Vagina (tissue), 2 donors: ENCODE measurements at places on chromosomes 4 and X. TPM values are rescaled to one million over a fixed set of nuclear protein-coding genes. Genes with fewer than 3 reads are reported as not detected.

GRCh38 chrX:43969504-43970501, 3.4 kb downstream of the NDP start:
- no peak for DNase-seq

VCX3B gene
- total RNA-seq, result not detected

GRCh38 chr4:73103799-73104503, 34.4 kb upstream of the COX18 start:
- no peak for DNase-seq

DNA sequence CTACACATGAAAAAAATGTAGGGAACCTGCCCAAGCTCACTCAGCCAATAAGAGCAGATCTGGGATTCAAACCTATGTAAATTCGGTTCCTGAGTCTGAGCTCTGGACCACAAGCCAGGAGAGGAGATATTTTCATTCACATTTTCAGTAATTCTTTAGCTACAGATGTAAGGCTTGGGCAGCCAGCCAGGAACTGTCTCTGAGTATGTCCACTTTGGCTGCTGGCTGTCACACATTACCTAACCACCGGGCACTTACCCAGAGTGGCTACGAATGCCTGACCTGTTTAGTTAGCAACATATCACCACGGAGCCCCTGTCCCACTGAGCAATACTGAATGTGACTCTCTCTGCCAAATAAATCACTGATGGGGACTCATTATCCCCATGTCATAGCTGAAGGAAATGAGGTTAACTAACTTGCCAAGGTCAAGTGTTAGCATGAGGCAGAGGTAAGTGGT, 15.3 kb downstream of the USP46 start:
- DNase-seq, result no peak

CENPI gene
- total RNA-seq, result 1.2 TPM

DNA sequence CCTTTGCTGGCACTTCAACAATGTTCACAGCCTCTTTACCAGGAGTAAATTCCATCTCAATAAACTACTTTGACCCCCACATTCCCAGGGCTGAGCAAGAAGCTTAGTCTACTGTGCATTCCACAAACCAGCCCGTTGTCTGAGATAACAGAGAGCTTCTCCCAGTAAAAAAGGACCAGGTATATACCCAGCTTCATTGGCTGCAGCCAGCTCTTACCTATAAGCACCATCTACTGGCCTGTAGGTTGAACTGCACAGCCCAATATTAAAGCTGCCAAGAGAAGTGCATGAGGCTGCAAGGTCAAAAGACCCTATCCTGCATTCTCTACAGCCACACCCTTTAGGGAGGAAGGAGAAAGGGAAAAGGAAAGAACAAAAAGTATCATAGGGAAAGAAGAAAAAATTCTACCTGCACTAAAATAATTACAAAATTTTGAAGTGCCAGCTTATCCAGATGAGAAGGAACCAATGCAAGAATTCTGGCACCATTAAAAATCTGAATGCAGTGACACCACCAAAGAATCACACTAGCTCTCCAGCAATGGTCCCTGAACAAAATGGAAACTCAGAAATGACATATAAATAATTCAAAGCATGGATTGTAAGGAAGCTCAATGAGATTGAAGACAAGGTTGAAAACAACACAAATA, 45.7 kb upstream of the INTU start:
- no peak for DNase-seq

NHSL2 gene
- total RNA-seq, result 12.3 TPM

GAB3 gene
- total RNA-seq, result 7.6 TPM

GRK4 gene
- 2.7 TPM for total RNA-seq

PCDH7 gene
- 23.1 TPM for total RNA-seq

- no peak for DNase-seq
Measured at GRCh38 chr4:30380404-30380998, 339.7 kb upstream of the PCDH7 start.

DNA sequence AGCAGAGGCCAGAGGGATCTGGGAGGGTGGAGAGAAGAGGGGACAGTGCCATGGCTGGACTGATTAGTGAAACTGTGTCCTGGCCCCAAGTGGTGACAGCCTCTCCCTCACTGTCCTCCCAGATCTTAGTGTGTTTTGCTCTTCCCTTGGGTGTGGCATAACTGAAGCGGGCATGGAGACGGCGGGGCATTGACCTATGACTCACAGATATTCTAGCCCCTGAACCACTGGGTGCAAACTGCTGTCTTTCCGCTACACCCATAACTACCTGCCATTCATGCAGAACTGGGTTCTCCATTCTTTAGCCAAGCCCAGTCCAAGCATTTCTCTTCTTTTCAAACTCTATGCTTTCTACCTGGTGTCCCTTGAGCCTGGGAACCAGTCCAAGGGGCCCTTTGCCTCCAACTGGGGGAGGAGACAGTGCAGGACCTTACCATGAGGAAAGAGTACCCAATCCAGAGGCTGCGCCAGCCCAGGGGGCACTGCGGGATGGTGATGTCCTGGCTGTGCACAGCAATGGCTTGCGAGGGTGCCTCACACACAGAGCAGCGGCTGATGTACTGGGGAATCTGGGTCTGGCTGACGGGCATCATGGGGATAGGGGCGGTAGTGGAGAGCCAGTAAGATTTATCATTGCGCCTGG, 67.6 kb downstream of the ATG4A start:
- no peak for DNase-seq

- no peak for DNase-seq
Measured at GRCh38 chrX:12581546-12581945, 209.7 kb upstream of the PRPS2 start.

DNA sequence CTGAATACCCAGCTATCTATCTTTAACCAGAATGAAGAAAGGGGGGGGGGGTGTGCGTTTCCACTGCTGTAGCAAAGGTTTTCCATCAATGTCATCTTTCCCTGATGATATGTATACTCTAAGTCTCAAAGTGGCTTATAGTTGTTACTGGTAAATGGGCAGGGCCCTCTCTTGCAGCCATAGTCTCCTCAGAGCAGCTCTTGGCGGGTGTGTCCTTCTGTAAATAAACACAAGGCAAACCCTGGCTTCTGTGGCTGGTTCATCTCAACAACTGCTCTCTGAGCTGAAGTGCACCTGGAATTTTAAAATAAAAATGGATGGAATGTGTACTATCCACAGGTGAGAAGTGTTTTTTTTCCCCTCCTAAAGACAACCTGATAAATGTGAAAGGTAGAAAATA, 57.5 kb upstream of the SCML1 start:
- DNase-seq, result no peak

GRCh38 chr4:183855323-183856190, 49.5 kb upstream of the STOX2 start:
- DNase-seq, result no peak

- DNase-seq, result no peak
Measured at GRCh38 chr4:19736968-19737756, 514.5 kb upstream of the SLIT2 start.

DNA sequence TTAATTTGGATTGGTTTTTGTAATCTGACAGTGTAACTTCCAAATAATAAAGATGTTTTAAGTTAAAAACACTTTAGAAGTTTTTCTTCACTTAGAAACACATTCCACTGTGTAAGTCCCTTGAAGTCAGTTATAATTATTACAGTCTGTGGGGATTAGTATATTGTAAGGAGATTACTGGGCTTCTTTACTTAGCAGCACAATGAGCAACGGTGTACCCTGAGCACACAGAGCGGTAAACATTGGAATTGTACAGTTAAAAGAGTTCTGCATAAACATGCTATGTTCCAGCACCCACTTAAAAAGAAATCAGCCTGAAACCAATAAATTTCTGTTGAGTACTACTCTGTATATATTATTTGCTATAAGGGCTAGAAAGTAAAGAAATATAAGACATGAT, 44.3 kb downstream of the CCSER1 start:
- no peak for DNase-seq

PRKG2 gene
- total RNA-seq, result 0.49 TPM

KCNE5 gene
- 1.2 TPM for total RNA-seq

FRAS1 gene
- total RNA-seq, result 8.8 TPM

NUDT10 gene
- total RNA-seq, result 15.5 TPM
